Vagina (tissue), 2 donors: ENCODE measurements at places on chromosomes 1 and 21. TPM values are rescaled to one million over a fixed set of nuclear protein-coding genes. Genes with fewer than 3 reads are reported as not detected.

- no peak for DNase-seq
Observed at GRCh38 chr21:44869781-44870747, 3.4 kb downstream of the PTTG1IP start.

GRCh38 chr1:111819566-111820263 lies 64.0 kb downstream of the DDX20 start:
- DNase-seq = no peak

DNA sequence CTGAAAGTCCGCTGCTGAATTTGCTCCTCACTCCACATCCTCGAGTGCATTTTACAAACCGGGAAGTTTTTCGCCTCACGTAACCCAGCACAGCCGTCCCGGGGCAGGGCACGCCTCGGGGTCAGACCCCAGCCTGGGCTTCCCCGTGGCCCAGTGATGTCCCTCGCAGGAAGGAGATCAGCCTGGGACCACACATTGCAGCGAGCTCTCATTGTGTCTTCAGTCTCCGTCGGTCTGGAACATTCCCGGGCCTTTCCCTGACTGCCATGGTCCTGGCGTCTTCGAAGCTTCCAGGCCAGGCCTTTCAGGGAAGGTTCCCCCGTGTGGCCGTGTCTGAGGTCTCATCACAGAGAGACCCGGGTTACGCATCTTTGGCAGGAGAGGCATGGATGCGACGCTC lies 43.5 kb downstream of the MORN1 start:
- DNase-seq = no peak

Gene ELF3
- total RNA-seq = 287 TPM

DNA sequence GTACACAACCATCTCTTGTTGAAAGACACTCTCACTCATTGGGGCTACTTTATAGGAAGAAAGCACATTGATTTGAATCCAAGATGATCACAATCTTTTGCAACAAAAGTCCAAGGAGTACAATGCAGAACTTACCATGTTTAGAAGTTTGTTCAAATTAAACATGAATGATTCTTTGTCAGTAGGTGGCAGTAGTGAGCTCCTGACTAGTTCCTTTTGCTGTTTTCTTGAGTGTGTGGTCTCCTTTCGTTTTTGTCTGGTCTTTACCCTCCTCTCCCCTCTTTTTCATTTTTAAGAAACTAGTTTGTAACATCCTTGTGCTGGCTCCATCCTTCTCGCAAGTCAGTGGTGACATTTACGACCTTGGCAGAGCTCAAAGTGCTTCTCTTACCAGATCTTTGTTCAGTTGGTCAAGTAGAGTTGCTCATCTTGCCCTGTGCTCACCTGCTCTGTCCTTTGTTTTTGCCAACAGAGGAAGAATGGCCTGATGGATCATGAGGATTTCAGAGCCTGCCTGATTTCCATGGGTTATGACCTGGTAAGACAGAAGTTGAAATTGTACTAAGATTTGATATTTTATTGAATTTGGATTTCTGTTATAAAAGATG lies 35.7 kb upstream of the MTR start:
- DNase-seq = no peak

- no peak for DNase-seq
Observed at GRCh38 chr1:185351734-185352466, 34.9 kb upstream of the IVNS1ABP start.

DNA sequence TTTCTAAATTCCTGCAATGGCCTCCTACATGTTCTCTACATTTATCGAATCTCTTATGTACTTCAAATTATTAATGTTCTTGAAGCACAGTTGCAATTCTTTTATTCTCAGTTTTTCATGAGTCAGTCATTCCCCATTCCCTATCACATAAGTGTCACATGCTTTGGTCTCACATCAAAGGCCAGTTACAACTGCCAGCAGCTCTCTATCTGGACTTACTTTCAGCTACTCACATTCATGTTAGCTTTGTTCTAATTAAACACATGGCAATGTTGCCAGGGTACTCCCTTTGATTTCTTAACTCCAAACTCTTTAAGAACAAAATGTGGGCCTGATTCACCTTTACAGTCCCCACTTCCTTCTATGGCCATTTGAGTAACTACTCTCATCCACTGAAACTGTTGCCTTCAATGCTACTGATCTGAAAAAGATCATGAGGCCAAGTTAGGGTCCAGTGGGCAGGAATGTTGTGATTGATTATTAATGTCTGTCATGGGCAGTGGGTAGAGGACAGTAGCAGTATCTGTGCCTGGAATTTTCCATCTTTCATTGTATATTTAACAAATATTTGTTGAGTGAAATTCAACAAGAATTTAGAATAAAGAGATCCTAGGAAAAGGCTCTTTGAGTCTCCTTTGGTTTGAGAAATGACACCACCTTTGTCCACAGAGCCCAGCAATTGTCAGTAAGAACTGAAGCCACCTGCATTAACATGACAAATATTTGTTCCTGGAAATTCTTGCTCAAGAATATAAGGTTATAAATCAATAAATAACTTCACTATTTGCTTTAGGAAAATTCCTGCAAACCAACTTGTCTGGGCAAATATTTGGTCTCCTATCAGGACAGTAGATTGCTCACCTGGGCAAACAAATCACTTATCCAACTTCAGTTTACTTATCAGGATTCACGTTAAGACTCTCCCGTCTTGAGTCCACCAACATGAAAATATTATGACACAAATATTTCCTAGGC lies 153.6 kb upstream of the SAMSN1 start:
- DNase-seq = no peak

DNA sequence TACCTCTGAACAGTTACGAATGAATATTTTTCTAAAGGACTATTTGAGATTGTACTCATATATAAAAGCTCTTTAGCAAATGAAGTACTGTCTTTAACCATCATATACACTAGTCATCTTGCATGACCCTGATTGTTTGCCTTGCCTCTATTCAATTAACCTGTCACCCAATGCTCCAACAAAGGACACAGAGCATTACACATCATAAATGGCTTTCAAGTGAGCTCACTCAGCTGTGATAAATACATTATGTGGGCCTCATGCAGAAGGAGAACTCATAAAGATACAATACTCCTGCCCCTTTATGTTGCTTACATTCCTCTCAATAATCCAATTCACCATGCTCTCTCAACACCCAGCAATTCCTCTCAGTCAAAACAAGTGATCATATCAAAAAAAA lies 993.0 kb upstream of the PRMT6 start:
- DNase-seq = no peak

Gene RSPH1
- not detected for total RNA-seq

Gene THEM5
- total RNA-seq = 0.98 TPM

- no peak for DNase-seq
Observed at GRCh38 chr1:79355090-79355489, 348.6 kb upstream of the ADGRL4 start.

GRCh38 chr1:199283794-199284193 lies 645.0 kb downstream of the PTPRC start:
- no peak for DNase-seq

DNA sequence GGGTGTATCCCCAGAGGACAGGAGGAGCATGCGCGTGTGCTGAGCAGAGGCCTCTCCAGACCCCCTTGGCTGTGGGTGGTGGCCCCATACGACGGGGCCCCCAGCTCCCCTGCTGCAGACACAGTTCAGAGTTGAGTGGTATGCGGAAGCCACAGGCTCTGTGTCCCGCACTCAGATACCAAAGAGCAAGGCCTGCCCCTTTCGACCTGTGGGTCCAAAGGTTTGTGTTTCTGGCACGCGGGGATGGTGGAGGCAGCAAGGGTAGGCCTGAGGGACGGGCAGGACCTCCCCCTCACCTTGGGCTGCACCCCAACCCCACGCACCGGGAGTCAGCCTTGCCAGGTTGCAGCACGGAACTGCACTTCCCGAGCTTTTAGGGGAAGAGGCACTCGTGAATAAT lies at the start of gene KCNAB2:
KCNAB2 (plus strand) TSS at position 328 of the 400 bp plus-strand sequence. CDS start 5,649 bp downstream, outside the sequence.
- DNase-seq = no peak

Gene ZNF362
- total RNA-seq = 24.6 TPM

DNA sequence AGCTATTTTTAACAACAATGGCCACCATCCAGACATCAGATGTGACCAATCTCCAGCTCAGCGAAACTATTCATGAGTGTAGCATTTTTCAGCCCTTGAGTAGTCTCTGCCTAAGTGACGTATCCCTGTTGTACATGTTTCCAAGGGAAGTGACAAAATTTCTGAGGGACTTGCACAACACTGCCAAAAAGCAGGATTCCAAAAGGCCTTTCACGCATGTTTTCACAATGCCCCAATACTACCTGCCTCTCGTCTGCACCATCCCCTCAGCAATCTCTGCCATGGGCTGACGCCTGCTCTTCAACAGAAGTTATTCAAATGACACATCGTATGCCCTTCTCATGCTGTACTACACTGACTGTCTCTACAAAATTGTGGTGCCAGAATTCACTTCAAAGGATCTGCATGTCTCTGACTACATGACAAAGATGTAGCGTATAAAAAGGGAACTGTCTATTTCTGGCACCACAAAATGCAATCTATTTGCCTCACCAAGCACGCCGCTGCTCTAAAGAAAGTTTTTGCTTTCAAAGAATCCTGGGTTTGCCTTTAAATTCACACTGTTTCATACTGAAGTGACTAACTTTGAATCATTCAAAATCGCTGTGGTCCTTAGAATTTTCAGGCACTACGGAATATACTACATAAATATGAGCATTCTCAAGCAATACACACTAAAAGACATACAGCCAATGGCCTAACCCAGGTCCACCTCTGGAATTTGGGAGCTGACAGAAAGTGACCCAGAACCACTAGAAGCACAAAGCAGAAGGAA lies 32.9 kb downstream of the JAK1 start:
- DNase-seq = no peak

Gene ELAPOR1
- 0.25 TPM for total RNA-seq

DNA sequence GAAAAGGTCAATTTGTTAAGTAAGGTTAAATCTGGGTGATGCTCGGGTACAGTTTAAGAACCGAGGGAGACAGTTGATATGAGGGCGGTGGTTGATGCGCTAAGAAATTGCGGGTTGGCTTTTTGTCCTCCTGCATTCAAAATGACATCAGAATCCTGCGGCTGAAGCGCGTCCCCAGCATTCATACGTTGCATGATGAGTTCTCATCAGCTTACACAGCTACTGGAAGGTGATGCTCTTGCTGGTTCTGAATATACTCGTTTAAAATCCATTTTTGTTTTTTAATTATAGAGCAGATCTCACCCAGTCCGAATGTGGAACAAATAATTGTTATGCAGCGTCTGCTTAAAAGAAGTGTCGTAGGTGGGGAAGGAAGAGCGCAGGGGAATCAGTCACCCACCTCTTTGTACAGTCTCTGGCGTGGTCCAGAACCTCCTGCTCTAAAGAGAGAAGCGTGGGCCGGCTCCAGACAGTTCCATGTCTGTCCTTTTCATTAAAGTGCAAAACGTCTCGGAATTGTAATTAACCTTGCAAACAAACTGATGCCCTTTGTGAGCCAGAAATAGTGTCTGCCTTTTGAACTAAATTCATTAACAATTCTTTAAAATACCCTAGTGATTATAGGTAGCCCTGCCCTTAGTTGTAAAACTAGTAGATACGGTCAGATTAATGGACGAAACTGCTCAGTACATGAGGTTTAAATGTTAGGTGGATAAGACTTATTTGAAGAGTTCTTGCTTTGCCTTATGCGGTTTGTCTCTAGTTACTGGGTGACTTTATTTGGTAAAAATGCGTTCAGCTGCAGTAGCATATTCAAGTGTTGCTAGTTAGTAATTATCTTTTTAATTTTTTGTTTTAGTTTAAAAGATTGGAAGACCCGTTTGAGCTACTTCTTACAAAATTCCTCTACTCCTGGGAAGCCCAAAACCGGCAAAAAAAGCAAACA lies 741 bp downstream of the RGS2 start:
- DNase-seq = no peak

DNA sequence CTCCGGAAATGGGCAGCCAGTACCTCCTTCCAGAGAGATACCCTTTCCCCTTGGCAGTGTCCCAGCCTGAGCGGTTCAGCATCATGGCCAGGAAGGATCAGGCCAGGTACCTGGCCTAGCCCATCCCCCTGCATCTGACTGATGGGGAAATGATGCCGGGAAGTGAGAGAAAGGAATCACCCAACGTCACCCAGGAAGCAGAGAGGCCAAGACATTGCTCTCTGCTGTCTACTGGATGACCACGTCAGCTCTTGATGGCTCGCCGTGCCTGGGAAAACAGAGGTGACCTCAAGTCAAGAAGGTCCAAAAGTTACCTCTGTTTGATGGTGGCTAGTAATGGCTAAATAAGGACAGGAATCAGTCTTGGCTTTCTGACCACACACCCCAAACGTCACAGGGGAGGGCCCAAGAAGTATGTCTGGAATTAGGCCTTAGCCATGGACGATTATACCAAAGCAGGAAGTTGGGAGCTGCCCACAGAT lies 79.0 kb downstream of the MRPL37 start:
- no peak for DNase-seq

DNA sequence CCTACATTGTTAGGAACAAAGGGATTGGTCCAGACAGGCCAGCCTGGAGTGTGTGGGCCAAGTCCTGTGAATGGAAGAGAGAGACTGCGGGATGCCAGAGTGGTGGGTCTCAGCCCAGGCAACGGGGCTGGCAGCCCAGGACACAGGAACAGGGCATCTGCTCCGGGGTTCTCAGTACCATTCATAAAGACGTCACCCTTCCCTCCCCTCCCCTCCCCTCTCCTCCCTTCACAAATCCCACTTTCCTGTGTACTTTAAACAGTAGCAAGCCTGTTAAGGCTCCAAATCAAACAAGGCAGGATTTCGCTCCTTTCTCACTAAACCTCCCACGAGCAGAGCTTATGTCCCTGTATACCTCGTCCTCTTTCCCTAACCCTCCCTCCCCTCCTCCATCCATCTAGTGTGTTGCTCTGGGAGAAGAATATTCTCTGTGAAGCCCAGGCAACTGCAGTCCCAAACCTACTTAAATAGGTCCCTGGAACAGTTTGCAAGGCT lies 4.2 kb upstream of the PLXNA2 start:
- no peak for DNase-seq

GRCh38 chr1:203089001-203089650 lies 3.3 kb upstream of the MYOG start:
- no peak for DNase-seq

Gene ANP32E
- total RNA-seq = 16.7 TPM

Gene KCNQ4
- total RNA-seq = 2.0 TPM

Gene TRNAU1AP
- total RNA-seq = 14.0 TPM

DNA sequence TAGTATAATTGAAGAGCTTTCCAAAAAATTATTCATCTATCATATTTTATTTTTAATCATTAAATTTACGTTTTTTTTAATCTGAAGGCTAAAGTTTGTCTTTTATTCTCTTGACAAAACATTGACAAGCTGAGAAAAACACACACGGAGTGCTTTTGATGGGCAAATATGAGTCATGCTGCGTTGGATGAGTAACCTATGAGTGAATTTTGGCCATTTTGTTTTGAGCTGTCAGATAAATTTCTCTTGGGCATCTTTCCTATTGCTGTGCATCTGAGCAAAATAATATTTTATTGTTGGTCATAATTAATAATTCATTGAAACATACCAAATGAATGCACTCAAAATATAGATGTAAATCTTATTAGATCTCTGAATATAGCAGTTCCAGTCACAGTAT lies 1144.1 kb upstream of the ADGRL2 start:
- DNase-seq = no peak

GRCh38 chr1:194544012-194544411 lies 1357.6 kb upstream of the B3GALT2 start:
- DNase-seq = no peak

- DNase-seq = no peak
Observed at GRCh38 chr1:230189824-230190223, 122.8 kb downstream of the GALNT2 start.

- DNase-seq = no peak
Observed at GRCh38 chr21:27569831-27570230, 602.9 kb upstream of the ADAMTS5 start.
